ENCODE measurements at places on chromosomes 7 and 10. TPM values are rescaled to one million over a fixed set of nuclear protein-coding genes. Genes with fewer than 3 reads are reported as not detected.

GRCh38 chr7:157409753-157410727 lies 73.2 kb downstream of the DNAJB6 start:
- ATAC-seq = no peak

LEP gene
- total RNA-seq = 0.21 TPM

OR2AE1 gene
- total RNA-seq = not detected

CYP26A1 gene
- total RNA-seq = 4.3 TPM

GRCh38 chr10:117370205-117370604 lies 5.0 kb downstream of the PDZD8 start:
- ATAC-seq = no peak

- ATAC-seq = no peak
Measured at GRCh38 chr7:139725858-139726484, 51.8 kb downstream of the HIPK2 start.

- ATAC-seq = no peak
Measured at GRCh38 chr10:127971963-127972615, 65.2 kb downstream of the PTPRE start.

DNA sequence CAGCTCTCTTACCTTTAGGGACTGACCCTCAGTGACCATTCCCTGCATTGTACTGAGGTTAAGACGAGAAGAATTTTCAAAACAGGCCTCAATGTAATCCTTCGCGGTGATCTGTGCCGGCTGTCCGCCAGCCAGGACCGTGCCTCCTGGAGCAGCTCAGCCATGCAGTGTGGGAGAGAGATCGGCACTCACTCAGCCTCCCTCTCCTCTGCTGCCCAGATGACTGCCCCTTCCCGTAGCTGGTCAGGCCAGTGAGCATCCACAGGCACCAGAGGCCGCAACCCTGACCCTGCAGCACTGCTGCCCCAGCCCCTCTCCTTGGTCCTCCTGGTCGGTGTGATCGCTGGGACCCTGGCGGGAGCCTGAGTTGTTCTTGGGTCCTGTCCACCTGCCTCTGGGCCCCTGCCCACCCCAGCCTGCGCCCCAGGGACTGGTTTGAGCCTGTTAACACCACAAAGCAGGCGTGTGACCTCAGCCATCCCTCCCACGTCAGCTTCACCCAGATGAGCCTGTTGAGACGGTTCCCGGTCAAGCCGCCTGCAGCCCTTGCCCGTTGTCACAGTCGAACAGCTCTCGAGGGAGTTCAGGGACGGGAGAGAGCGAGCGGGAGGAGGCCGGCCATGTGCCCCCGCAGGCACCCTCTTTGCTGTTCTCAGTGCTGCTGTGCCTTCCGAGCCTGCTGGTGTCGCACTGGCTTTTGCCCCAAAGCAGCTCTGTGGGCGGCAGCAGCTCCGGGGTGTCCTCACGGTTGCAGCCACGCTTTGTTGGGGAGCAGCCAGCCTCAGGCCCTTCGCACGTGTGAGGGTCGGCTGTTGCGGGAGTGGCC lies 37.2 kb downstream of the NKX6-2 start:
- peak; percentile 71 for ATAC-seq

- no peak for ATAC-seq
Measured at GRCh38 chr10:62733654-62734293, 70.7 kb upstream of the ADO start.

DNA sequence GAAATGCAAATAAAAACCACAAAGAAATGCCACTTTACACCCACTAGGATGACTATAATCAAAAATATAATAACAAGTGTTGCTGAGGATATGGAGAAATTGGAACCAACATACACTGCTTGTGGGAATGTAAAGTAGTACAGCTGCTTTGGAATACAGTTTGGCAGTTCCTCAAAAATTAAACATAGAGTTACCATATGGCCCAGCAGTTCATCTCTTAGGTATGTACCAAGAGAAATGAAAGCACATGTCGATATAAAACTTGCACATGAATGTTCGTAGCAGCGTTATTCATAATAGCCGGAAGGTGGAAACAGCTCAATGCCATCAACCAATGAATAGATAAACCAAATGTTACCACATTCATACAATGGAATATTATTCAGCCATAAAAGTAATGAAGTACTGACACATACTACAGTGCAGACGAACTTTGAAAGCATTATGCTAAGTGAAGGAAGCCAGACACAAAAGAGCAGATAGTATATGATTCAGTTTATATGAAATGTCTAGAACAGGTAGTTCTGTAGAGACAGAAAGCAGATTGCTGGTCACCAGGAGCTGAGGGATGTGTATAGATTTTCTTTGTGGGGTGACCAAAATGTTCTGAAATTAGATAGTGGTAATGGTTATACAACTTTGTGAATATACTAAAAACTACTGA lies 12.4 kb downstream of the BCAP29 start:
- peak; percentile 79 for ATAC-seq

SEMA3C gene
- total RNA-seq = 32.2 TPM

DNA sequence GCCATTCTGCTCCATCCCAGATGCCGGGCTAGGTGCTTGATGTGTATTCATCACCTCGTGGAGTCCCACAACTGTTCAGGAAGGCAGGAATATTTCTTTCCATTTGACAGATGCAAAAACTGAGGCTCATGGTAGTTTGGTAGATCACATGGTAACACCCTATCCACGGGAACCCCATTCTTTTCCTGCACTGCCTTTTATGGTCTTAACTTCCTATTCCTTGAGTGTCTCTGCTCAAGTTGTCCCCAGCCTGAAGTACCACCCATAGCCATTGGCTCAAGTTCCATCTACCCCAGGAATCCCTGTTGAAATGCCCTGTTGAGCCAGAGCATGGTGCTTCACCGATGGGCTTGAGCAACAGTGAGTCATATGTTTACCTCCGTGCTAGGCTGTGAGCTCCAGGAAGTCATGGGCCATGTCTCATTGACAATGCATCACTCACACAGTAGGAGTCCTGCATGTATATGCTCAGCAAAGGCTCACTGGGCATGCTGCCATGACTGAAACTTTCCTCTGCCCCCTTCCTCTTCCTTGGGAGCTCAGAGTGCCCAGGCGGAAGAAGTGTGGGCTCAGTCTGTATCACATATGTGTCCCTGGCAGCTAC lies 71.7 kb upstream of the ADAM12 start:
- no peak for ATAC-seq

All from motor neuron (in vitro differentiated cells).